ENCODE measurements at places on chromosomes 5 and 9.

DNA sequence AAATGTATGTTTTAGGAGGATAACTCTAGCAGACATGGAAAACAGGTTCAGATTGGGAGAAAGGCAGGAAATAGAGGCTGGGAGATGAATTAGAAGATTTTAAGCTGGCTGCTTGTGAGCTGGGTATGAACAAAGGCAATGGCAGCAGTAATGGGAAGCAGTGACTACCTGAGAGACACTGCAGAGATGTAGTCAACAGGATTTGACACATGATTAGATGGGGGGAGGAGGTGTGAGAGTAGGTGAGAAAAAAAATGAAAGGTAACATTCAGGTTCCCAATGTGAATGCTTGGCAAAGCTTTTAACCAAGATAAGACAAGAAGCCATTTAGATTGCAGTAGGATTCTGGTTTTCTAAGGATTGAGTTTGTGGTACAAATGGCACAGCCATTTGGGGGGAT is 22.8 kb upstream of the IFNE start:
- no peak for DNase-seq

- DNase-seq: no peak
Observed at GRCh38 chr5:150763023-150763769, 4.4 kb upstream of the DCTN4 start.

- DNase-seq: no peak
Observed at GRCh38 chr5:20248118-20248517, 260.1 kb upstream of the CDH18 start.

- no peak for DNase-seq
Observed at GRCh38 chr5:68648944-68649857, 433.6 kb downstream of the PIK3R1 start.

DNA sequence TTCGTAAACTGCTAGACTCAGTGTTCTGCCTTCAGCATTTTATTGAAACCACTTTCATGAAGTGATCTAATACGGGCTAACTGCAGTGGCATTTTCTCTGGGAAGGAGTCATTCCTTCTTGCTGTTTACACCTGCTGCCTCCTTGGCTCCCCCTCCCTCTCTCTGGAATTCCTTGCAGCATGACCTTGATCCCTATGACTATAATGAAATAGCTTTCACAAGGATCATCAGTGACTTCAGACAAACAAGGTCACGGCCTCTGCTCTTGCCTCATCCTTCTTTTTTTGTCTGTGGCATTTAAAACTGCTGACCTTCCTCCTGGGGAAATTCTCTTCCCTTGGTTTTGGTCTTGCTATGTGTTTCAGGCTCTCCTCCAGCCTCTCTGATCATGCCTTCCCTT is 90.2 kb downstream of the ZNF462 start:
- DNase-seq: no peak

DNA sequence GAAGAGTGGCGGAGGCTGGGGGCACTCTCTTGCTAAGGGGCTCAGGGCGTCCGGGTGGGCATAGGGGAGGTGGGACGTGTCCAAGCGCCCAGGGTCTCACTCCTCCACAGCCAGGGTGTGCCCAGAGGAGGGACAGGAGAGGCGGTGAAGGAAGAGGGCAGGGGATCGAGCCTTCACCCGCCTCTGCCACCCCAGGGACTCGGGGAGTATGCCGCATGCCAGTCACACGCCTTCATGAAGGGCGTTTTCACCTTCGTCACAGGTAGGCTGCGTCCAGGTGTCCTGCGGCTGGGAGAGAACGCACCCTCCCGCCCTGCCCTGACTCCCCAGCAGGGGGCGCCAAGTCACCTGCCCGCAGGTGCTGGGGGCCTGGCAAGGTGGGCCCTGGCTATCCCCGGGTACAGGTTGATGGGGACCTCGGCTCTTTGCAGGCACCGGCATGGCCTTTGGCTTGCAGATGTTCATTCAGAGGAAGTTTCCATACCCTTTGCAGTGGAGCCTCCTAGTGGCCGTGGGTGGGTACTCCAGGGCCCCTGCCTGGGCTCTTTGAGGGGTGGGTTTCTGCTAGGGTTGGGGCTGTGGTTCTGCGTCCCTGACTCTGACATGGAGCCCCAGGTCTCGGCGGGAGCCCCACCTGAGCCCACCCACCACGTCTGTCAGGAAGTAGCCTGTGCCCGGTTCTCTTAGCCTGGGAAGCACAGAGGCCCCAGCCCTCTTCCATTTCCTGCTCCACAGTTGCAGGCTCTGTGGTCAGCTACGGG is 552 bp downstream of the TMEM141 start:
- DNase-seq: peak; percentile 86

- no peak for DNase-seq
Observed at GRCh38 chr5:109878887-109879286, 189.2 kb downstream of the MAN2A1 start.

GRCh38 chr5:98282521-98282920 is 490.9 kb upstream of the RGMB start:
- DNase-seq: no peak

DNA sequence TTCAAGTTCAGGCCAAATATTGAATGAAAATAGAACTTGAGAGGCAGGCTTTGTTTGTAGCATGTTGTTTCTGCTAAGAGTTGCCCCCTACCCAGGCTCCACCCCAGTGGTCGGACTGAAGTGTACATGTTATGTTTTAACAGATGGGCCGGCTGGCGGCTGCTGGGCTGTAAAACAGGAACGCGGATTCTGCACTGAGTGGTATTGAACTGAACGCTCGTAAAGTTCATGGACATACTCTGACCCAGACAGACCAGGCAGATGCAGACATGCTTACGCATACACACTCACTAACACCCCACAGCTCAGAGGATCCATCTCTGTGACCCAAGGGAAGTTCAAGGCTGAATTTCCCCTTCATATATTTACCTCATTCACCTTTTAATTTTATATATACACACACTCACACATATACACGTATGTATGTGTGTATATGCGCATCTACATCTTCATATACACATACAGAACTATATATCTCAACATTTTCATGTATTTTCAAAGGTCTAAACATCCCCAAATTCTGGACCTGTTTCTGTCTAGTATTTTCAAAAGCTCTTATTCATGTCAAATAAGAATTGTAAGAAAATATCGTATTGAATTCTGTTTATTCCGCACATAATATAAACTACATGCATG is 1.4 kb downstream of the MARCHF3 start:
- peak; percentile 73 for DNase-seq

GRCh38 chr9:128123451-128124080 is 4.0 kb downstream of the PTGES2 start:
- no peak for DNase-seq

- DNase-seq: no peak
Observed at GRCh38 chr5:142857405-142857804, 87.2 kb downstream of the ARHGAP26 start.

GRCh38 chr9:137245450-137246421 is 4.6 kb downstream of the TUBB4B start:
- no peak for DNase-seq
